ENCODE measurements at places on chromosomes 16 and 17.

DNA sequence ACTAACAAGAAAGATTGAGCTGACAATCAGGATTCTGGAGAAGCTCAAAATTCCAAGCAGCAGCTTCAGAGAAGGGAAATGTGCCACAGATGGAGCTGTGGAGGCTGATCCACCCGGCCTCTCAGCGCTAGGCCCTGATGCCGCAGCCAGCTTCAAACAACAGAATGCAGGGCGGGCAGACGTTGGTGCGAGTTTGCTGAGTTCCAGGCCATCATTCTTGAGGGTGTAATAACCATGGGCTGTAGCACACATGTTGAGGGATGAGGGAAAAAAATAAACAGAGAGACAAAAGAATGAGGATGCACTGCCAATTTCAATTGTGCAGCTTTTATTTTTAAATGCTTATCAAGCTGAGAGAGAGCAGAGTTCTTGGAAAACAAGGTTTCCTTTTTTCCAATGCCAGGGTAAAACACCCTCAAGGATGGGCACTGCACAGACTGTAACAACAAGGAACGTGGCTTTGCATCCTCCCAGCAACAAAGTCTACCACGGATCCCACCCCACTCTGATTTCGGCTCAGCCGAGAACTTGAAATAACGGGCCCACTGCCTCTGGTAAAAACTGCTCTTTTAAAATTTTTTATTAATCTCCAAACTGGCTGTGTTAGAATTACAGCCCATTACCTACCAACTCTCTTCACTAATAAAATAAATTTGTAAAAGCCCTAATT lies 90.2 kb downstream of the SMG6 start:
- DNase-seq, result no peak

DNA sequence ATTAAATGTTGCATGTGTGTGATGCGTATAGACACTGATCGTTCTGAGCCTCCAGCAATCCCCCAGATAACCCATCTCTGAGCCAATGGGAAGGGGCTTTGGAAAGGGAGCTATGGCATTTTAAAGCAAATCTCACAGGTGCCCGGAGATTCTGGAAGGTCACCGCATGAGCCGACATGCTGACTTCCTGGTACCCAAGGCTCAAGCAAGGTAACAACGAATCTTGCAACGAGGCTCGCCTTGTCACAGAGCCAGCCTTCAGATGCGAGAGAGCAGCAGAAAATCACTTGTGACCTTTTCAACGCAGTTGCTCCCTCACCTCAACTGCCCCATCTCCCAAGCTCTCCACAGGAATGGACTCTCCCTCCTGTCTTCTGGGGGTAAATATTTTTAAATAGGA lies 154.8 kb upstream of the CDH5 start:
- no peak for DNase-seq

GRCh38 chr17:34758316-34758715 lies 178.9 kb downstream of the TMEM132E start:
- DNase-seq, result no peak

GRCh38 chr17:7207120-7208001 lies 12.3 kb downstream of the DLG4 start:
- no peak for DNase-seq

DNA sequence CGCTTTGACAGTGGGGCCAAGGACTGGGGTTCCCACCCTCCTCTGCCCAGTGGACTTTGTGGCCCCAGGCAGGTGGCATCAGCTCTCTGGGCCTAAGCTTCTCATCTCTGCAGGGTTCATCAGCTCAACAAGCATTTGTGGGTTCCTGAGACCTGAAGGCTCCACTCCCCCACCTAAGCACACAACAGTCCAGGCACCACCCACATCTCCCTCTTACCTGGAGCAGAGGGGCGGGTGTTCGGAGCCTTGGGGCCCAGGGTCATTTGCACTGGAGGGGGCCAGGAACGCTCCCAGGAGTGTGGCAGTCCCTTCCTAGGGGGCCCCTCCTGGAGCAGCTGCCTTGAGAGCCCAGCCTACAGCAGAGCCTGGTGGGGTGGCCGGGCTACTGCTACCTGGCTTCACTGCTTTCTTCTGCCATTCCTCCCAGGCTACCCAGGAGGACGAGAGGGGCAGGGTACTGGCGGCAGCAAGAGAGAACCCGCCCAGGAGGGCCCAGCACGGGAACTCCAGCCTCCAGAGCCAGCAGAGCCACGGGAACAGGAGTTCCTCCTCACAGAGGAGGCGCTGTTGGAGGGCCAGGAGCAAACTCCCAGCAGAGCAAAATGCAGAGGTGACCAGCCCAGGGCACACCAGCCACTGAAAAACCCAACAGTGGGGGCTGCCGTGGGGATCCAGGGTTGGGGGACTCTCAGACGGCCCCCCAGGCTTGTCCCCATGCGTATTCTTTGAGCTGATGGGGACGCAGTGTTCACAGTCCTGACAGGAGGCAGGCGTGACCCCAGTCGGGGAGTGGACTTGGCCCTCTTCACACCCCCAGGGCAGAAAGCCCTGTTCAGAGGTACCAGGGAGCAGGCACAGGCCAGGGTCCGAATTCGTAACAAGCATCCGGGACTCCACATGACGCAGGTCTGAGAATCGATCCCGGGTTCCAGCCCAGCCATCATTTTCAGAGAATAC lies 35.1 kb upstream of the SLC38A10 start:
- no peak for DNase-seq

DNA sequence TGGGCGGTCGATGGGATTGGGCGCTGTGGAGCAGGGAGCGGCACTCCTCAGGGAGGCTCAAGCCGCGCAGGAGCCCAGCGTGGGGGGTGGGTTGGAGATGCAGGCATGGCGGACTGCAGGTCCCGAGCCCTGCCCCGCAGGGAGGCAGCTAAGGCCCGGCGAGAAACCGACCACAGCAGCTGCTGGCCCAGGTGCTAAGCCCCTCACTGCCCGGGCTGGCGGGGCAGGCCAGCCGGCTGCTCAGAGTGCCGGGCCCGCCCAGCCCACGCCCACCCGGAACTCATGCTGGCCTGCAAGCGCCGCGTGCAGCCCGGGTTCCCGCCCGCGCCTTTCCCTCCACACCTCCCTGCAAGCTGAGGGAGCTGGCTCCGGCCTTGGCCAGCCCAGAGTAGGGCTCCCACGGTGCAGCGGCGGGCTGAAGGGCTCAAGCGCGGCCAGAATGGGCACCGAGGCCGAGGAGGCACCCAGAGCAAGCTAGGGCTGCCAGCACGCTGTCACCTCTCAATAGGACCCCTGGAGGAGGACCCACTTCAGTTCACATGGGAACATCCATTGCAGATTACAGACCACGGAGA lies 20.5 kb upstream of the METTL16 start:
- no peak for DNase-seq

DNA sequence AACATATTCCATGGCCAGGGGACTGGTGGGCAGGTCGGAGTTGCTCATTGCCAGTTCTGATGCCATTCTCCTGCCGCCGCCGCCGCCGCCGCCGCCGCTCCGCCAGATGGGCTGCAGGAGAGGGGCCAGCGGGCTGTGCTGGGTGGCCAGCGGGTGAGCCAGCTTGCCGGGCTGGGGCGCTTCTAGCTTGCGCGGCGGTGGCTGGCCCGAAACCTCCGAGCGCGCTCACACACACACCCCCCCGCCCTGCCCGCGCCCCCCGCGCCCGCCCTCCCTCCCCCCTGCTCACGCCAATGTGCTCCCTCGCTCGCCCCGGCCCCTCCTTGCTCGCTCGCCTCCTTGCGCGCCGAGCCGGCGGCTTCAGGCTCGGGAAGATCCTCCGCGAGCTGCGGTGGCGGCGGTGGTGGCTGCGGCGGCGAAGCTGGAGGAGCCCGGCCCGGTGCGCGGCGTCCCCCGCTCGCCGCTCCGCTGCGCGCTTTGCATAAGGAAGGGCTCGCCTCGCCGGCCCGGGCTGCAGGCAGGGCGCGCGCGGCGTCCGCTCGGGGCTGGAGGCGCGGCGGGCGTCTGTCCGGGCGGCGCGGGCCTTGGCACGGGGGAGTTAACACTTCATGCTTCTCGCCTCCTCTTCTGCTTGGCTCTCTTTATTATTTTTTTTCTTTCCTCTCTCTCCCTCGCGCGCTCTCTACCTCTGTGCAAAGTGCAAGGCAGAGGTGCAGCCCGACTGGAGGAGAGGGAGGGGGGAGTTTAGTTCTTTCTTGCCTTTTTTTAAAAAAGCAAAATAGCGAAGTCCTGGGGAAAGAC lies 500 bp downstream of the MAF start:
- DNase-seq, result peak; percentile 31

- no peak for DNase-seq
These were observed 5.5 kb upstream of the KIF22 start for GRCh38 chr16:29784901-29785500.

- DNase-seq, result no peak
These were observed 252.3 kb downstream of the TOX3 start for GRCh38 chr16:52294660-52295059.

- no peak for DNase-seq
These were observed 56.9 kb upstream of the RASL10B start for GRCh38 chr17:35674552-35674951.

DNA sequence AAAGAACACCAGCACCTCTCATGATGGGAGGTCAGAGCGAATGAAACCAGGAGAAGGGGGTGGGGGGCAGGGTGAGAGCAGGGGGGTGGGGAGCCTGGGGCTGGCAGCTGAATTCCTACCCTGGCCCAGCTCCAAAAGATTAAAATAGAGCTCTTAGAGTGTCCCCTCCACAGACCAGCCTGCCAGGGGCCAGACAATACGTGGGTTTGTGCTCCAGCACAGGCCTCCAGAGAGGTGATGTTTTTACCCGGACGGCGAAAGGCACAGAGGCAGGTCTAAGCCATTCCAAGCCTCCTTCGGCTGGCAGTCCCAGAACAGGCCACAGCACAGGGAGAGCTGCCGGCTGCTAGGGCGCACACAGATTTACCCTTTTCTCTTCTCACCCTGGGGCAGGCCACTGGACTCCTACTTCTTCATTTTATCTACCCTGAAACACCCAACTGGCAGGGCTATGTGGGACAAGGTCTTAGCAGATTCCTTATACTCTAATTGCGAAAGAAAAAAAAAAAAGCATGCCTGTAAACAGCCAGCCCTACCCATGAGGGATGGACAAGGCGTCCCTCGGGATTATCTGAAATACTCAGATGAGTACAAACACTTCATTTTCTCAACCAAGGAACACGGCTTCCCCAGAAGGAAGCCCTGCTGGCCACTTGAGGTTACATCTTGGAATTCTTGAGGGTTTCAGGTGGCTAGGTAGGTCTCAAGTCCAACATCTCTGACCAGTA lies 71.9 kb upstream of the NOG start:
- no peak for DNase-seq

- peak; percentile 83 for DNase-seq
These were observed 29.4 kb upstream of the BAHCC1 start for GRCh38 chr17:81365601-81366585.

DNA sequence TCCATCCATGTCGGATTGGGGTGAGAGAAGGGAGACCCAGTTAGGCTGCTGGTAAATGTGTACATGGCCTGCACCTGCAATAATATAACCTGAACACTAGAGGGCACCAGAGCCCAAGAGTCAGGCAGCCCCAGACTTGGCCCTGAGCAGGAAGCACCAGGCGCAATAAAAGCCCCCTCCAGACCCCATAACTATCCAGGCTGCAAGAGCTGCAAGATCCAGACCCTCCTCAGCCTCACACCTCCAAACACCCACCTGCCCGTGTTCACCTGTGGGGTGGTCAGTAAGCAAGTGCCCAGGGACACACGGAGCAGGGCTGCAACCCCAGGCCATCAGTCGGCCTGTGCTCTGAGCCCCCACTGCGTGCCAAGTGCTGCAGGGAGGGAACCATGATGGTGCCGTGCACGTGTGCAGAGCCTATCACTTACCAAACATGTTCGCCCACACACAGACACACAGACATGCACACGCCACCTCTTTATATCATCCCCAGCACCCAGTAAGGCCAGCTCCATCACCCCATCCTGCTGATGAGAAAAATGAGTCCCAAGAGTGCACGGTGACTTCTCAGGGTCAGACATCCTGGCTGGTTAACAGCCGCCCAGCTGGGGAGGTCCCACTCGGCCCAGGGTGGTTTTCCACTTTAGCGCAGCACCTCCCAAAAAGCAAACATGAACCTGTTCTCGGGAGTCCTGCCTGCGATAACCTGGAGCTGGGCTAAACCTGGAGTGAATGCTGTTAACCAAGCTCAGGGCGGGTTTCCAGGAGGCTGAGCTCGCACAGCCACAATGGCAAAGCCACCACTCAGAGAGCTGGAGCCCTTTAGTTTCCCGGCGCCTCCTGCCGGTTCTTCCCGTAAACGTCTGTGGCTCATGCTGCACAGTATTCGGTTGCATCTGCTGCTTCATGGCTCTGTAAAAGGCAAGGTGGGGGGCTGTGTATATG lies 439.8 kb downstream of the SOX9 start:
- peak; percentile 61 for DNase-seq

DNA sequence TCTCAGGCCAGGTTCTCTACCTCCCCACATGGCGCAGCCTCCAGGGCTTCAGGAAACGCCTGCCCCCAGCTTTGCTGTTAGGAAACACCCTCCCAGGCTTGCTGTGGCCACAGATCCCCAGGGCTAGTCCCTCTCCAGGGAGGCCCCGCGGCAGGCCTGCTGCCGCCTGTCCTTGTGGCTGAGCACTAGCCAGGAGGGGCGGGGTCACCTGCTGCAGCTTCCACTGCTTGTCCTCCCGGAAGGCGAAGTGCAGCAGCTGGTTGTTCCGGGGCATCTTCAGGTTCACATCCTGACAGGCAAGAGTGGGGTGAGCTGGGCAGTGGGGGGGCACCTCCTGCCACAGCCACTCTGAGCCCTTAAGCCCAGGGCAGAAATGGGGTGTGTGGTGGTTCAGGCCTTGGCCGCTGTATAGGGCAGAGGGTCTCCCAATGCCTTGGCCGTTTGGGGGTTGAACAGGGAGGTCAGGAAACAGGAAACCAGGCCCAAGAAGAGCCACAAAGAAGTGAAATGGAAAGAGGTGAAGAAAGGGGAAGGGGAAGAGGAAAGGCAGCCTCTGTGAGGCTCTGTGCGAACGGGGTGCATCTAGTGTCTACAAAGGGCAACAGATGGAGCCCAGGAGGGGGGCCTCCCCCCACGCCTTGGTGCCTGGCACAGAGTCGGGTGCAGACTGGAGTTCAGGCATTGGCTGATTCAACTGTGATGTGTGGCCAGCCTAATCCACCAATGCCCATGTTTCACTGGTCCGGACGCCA lies 2.0 kb downstream of the ROGDI start:
- DNase-seq, result peak; percentile 63

DNA sequence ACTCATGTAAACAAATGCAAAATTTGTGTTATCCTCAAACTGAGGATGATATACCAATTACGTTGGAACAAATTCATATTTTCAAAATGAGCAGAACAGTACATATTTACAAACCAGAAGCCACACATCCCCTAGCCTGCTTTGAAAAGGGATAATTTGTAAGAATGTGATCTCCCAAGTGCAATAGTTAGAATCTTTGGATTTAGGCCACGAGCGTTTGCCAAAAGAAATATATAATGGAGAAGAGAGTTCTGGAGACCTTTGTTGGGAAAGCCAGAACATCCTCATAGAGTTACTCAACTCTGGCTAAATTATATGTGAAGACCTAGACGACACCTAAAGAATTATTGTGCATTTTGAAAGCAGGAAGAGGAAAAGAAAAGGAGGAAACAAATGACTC lies 449.3 kb downstream of the KCNJ2 start:
- DNase-seq, result no peak

GRCh38 chr17:20257008-20257407 lies 210.3 kb downstream of the LGALS9B start:
- no peak for DNase-seq

DNA sequence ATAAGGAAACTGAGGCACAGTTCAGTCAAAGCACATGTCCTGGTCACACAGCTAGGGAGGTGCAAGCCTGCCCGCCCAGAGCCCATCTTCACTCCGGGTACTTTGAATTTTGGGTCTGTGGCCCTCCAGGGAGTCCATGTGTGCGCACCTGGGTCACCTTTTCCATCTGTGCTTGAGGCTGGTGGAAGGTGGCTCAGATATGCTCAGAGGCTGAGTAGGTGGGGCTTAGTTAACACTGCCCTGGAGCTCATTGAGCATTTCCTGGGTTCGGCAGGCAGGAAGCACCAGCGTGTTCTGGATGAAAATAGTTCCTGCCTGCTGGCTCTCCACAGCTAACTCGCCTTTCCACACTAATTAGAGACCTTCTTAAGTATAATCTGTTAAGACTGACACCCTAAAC lies 19.2 kb downstream of the FAM234A start:
- no peak for DNase-seq

Measured in NCI-H2029 (cell line).